ENCODE measurements at places on chromosomes 3 and 15. TPM values are rescaled to one million over a fixed set of nuclear protein-coding genes. Genes with fewer than 3 reads are reported as not detected.

Gene GOLGA8J
- not detected for total RNA-seq

Gene PRICKLE2
- total RNA-seq: 14.2 TPM

Gene P3H2
- total RNA-seq: 74.4 TPM

Gene LSAMP
- total RNA-seq: 8.1 TPM

Gene FAM174B
- 0.56 TPM for total RNA-seq

Gene AP4E1
- 6.8 TPM for total RNA-seq

Gene NR1I2
- not detected for total RNA-seq

Gene ARRDC4
- total RNA-seq: 9.1 TPM

Gene LRRIQ4
- total RNA-seq: not detected

Gene CGNL1
- under 0.01 TPM for total RNA-seq

Gene TMC3
- not detected for total RNA-seq

Gene DNAH12
- total RNA-seq: under 0.01 TPM

Gene TRPC1
- total RNA-seq: 5.9 TPM

Gene APOD
- total RNA-seq: not detected

Data from IMR-90 (cell line).